ENCODE measurements at places on chromosomes 16 and 17.

GRCh38 chr16:27304881-27305745, 8.7 kb upstream of the IL4R start:
- DNase-seq = no peak

- DNase-seq = no peak
These were observed 103.4 kb downstream of the IRF8 start for GRCh38 chr16:86002178-86002900.

- no peak for DNase-seq
These were observed 4.9 kb upstream of the HIGD1B start for GRCh38 chr17:44842748-44843147.

- no peak for DNase-seq
These were observed 55.7 kb downstream of the MARF1 start for GRCh38 chr16:15587152-15587825.
